ENCODE measurements at places on chromosomes 4 and X. TPM values are rescaled to one million over a fixed set of nuclear protein-coding genes. Genes with fewer than 3 reads are reported as not detected.

The SUPT20HL1 gene
- total RNA-seq = not detected

- DNase-seq = no peak
Measured at GRCh38 chr4:87240341-87240740, 19.9 kb upstream of the KLHL8 start.

DNA sequence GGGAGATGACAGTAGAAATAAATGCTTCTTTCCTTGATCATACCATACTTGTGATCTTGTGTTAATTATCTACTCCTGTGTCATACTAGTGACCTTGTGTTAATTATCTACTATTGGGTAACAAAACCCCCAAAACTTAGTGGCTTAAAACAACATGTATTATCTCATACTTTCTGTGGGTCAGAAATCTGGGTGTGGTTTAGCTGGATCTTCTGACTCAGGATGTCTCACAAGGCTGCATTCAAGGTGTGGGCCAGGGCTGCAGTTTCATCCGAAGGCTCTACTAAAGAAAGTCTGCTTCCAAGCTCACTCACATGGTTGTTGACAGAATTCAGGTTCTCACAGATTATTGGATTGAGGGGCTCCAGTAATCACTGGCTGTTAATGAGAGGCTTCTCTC is 70.3 kb upstream of the NDP start:
- DNase-seq = no peak

The CT45A5 gene
- total RNA-seq = 0.35 TPM

The SPIN2A gene
- 1.2 TPM for total RNA-seq

DNA sequence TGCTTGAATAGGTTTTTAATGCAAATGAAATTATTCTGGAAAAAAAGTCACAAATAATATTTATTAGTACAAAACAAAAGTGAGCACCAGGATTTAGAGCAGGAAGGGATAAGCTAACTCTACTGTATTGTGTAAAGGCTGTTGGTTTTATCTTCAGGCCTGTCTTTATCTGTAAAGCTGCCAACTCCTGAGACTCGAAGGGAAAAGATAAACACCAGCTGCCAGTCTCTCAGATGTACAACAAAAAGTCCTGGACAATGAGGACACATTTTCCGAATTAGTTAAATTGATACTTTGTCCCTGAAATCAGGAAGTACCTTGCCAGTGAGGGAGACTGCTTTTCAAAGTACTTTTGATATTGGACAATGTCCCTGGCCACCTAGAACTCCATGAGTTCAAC is 8.8 kb downstream of the DDX60 start:
- no peak for DNase-seq

DNA sequence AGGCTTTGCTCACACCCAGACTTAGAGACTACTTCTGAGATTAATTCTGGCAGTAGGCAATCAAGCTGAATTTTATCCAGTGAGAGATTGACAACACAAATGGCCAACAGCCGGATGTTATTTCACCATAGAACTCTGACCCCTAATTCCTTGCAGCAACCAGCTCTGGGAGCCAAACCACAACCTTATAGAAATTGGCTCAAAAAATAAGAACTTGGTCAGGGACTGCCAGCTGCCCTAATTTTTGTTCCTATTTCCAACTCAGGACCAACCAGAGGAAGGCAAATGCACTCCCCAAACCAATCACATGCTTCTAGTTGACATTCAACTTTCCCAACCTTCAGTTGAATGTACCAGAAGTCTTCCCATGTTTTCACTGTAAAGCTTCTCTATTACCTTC is 269.7 kb downstream of the HS3ST1 start:
- DNase-seq = no peak

- no peak for DNase-seq
Measured at GRCh38 chr4:47891928-47892327, 22.5 kb downstream of the NFXL1 start.

DNA sequence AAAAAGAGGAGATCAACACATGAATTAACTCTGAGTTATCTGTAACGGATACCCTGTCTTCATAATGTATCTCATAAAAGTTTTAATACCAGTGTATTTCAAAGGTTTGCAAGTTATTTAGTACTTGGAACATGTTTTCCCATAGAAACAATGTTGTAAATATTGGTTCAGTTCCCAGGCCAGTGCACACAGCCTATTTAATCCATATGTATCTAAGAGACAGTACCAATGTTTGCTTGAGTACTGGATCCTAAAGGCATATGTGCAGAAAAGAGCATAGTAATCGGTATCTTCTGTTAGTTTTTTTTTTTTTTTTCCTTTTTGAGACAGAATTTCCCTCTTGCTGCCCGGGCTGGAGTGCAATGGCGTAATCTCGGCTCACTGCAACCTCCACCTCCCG is 46.1 kb downstream of the SLIT2 start:
- no peak for DNase-seq

DNA sequence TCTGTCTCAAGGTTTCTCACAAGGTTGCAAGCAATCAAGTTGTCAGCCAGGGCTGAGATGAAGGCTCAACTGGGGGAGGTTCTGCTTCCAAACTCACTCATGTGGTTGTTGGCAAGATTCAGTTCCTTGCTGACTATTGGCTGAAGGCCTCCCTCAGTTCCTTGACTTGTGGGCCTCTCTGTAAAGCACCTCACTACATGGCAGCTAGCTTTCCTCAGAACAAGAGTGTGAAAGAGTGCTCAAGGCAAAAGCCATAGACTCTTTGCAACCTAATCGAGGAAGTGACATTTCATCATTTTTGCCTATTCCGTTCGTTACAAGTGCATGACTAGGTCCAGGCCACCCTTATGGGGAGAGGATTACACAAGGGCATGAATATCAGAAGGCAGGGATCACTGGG is 52.0 kb downstream of the CXorf58 start:
- DNase-seq = peak; percentile 15
